K562 (cell line): ENCODE measurements at places on chromosomes 16 and 17. TPM values are rescaled to one million over a fixed set of nuclear protein-coding genes. Genes with fewer than 3 reads are reported as not detected.

- no peak for DNase-seq
Measured at GRCh38 chr16:23506606-23506994, 3.7 kb downstream of the GGA2 start.

GRCh38 chr16:81821436-81822128 lies 42.5 kb downstream of the PLCG2 start:
- no peak for DNase-seq

Gene ATP2A1
- 2.3 and 2.6 TPM in 2 replicates for total RNA-seq

Gene CRISPLD2
- total RNA-seq = 0.22 and 0.24 TPM in 2 replicates

- no peak for DNase-seq
Measured at GRCh38 chr17:27339198-27339835, 45.4 kb downstream of the WSB1 start.

DNA sequence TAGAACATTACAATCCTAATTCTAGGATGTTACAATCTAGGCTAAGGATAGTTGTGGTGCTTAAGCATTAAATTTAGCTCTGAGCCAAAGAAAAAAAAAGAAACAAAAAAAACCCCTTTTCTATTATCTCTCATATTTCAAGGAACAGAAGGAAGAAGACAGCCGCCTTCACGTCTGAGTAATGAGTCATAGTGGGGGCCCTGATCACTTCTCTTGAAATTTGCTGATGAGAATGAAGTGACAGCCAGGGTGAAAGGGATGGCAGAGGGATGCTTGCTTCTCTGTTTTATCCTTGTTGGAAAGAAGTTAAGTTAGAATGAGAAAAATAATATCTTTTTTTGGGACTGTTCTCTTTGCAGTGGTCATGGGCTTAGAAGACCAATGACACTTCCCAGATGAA lies 82.6 kb upstream of the MPHOSPH6 start:
- DNase-seq = no peak

GRCh38 chr17:17820463-17821158 lies 16.2 kb downstream of the SREBF1 start:
- no peak for DNase-seq

Gene ABCA6
- total RNA-seq = 0.02 and 0.73 TPM in 2 replicates
